ENCODE measurements at places on chromosomes 1 and 21.

DNA sequence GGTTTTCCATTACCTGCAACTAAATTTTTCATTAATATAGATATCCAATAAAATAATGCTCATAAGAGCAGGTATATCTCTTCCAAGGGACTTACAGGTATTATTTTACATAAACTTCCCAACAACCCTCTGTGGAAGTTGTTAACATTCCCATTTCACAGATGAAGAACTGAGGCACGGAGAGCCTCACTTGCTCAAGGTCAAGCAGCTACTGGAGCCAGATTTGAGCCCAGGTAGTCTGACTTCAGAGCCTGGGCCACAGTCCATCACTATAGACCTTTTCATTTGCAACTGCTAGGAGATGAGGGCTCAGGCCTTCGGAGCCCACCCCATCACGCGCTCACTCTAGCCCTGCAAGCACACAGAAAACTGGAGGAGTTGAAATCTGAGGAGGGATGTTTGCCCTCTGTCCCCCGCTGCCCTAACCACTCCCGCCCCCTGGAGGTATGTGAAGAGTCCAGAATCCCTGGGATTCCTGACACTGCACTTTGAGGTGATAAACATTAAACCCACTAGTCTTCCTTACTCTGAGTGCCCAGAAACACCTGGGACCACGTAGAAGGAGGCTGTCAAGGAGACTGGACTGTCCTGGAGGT is 11.7 kb upstream of the ALPL start:
- DNase-seq, result no peak

DNA sequence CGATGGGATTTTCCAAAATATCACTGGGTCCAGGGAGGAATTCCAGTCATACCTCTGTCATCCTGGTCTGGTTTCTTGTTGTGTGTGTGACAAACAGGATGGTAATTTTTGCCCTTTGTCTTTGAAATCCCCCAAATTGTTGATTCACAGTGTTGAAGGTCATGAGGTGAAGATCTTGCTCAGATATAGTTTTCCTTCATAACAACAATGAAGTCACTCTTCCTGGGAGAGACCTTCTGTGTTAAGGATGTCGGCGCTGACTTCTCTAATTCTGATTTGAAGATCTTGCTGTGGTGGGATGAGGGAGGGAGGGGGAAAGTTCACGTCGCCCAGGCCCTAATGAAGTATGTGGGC is 32.2 kb upstream of the MPZL1 start:
- DNase-seq, result no peak

DNA sequence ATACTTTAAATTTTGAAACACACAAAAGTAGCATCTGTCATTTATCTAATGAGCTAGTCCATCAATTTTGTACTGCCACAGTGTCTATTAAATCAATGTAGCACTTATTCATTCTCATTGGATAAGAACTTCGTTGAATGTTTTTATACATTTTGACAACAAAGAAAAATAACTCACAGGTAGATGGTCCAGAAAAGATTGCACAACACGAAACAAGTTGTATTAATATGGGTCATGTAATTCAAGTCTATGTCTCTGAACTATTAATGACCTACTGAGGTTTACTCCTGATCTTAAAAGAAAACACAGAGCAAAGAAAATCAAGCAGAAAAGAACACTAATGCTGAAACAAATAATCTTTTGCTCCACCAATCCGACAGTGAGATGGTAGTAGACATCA is 15.3 kb downstream of the HP1BP3 start:
- no peak for DNase-seq

- no peak for DNase-seq
Observed at GRCh38 chr1:153375511-153375910, at the start of gene S100A12. TSS of gene S100A12 (minus strand) at chr1:153375621. CDS start at chr1:153374592, 1,029 bp downstream.

GRCh38 chr1:183159960-183160359 is 26.1 kb upstream of the LAMC2 start:
- no peak for DNase-seq

DNA sequence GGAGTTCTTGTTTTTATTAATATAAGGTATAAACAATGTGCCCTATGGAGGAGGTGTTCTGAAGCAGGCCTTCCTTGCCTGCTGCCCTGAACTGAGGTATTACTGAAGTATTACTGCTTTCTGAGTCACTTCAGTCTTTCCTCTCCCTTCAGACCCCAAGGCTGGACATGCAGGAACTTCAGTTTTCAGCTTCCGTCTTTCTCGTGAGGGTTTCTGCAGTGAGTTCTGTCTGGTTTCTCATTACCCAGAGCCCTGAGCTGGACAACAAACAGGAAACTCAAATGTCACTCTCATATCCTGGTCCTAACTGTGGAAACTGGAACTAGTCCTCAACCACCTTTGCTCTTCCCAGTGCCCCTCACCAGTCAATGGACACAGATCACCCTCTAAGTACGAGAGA is 46.8 kb downstream of the ELAVL4 start:
- DNase-seq, result no peak

DNA sequence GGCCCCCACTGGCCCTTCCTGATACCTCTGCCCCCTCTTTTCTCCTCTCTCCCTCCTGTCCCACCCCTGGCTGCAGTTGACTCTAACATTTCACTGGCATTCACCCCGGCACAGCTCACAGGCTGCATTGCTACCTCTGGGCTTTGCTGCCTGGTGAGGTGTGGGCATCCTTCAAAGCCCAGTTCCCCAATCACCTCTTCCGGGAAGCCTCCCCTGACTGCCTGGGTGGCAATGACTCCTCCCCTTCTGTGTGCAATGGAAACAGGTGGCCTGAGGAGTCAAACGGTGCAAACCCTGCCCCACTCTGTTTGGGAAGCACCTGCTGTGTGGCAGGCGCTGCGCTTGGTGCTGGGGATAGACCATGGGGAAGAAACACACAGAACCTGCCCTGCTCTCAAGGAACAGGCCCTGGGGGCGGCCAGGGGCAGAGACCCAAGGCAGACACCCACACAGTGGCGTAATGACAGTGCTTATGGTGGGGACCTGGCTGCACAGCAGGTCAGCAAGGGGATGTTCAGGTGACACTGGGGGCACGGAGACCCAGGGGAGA is 39.3 kb upstream of the POFUT2 start:
- DNase-seq, result no peak

GRCh38 chr1:154490317-154490716 is 11.7 kb upstream of the TDRD10 start:
- no peak for DNase-seq

- DNase-seq, result no peak
Observed at GRCh38 chr1:22626237-22627157, 9.9 kb upstream of the C1QA start.

GRCh38 chr1:2199042-2199810 is 4.7 kb upstream of the FAAP20 start:
- DNase-seq, result peak; percentile 77

DNA sequence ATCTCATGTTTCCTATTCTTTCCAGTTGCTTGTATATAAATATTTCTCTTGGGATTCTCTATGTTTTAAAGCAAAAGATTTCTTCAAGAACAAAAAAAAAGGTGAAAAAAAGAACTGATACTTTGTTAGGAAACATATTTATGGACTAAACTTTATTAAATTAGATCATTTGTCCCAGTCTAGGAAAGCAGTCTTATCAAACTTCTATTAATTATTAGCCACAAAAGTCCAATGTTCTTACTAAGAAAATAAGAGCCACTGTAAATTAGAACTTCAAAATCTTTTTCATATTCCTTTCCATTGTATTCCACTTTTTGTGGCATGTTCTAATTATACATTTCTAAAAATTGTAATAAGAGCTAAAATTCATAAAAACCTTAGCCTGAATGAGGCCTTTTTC is 175.2 kb downstream of the TYW3 start:
- DNase-seq, result no peak

DNA sequence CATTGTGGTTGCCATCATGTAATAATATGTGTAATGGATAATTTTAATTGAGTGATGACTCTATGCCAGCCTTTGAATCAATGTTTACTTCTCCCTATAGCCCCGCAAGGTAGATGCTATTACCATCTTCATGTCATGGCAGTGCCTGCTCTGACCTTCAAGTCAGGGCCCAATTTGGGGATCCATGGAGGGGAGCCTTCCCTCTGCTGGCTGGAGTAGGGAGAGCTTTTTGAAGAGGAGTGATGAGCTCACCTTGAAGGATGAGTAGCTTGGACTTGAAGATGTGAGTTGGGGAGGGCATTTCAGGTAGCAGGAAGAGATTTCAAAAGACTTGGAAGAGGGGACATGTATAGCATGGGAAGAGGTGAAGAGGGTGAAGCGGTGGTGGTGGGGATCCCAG is 189.2 kb downstream of the FOXD2 start:
- DNase-seq, result no peak

DNA sequence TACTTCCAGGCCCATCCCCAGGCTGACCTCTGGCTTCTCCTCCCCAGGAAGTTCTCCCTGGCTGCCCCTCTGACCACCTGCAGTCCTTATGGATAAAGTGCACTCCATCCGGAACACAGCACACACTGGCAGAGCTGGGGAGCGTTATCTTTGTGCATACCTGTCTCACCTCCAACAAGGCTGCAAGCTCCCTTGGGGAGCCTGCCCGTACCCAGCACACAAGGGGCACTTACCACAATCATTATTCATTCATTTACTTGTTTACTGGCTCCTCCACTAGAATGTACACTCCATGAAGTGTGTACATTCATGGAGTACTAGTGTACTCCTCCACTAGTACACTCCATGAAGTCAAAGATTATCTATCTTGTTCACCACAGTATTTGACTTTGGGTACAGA is 30.3 kb downstream of the GLIS1 start:
- no peak for DNase-seq

DNA sequence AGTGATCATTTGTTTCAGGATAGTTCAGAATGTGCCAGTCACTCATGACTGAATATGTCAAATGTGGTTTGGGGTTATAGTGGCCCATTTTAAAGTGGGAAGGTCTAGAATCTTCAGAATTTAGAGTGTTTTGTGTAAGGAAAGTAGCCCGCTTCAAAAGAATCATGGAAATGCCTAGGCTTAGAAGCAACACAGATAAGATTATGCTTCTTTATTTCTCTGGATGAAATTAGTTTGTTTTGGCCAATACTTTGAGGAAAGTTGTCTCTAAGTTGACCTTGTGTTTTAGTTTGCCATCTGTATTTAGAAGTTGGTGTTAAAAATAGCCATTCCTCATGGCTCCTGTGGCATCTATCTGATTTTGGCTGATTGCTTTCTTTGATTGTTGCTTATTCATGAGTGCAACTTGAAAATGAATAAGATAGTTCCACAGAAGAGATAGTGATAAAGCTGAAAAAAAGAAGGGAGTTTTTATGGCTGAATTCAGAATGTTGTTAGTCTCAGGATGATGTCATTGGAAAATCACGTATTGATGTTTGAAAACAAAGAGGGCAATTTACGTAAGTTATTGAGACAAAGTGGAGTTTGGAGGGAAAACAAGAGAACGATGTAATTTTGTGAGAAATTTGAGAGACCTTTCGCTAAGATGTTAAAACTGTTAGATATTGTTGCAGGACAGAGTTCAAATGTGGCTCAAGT is 71.9 kb downstream of the PLA2G4A start:
- no peak for DNase-seq

DNA sequence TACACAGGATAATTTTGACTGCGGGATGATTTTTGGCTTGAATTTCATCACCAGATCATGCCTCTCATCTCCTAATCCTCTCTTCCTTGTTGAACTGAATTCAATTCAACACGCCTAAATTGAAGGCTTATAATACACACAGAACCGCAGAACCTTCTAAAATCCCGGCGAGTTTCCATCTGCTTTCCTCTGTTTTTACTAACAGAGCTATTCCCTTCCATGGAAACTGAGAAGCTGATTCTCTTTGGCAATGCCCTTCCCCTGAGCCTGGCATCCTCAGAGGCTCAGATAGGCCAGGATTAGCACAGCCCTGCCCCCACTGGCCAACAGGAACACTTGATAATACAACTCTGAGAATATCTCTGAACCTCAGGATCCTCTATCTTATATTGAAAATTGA is 130.2 kb downstream of the CAPN8 start:
- no peak for DNase-seq

DNA sequence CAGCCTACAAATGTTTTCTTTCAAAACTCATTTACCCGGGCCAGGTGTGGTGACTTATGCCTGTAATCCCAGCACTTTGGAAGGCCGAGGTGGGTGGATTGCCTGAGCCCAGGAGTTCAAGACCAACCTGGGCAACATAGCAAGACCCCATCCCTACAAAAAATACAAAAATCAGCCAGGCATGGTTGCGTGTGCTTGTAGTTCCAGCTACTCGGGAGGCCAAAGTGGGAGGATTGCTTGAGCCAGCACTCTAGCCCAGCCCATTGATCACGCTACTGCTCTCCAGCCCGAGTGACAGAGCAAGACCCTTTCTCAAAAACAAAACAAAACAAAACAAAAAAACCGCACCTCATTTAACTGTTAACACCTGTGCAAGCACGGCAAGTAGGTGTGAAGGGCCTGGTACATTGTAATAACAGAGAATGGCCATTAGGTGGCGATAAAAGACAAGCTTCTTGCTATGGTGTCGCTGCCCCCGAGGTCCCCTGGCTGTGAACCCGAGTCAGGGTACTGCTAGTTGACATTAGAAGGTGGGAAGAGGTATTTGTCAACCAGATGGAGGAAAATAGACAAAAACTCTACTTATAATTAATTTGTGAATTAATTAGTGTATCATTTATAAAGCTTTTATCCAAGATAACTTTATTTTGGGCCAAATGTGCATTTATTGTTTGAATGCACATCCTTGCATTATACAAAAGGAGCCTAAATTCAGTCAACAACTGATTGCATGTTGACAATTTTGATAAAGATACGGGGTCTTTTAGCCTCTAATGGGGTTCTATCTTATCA is 66.5 kb downstream of the SH3BGR start:
- DNase-seq, result peak; percentile 45

GRCh38 chr1:235415008-235415904 is 48.0 kb downstream of the TBCE start:
- peak; percentile 39 for DNase-seq
